ENCODE measurements at places on chromosomes 12 and 14. TPM values are rescaled to one million over a fixed set of nuclear protein-coding genes. Genes with fewer than 3 reads are reported as not detected.

The ESR2 gene
- total RNA-seq: 0.66 TPM

The SLC11A2 gene
- total RNA-seq: 41.1 TPM

The TPPP2 gene
- total RNA-seq: not detected

The SLCO1B1 gene
- total RNA-seq: not detected

The YY1 gene
- total RNA-seq: 60.6 TPM

The KRT6A gene
- total RNA-seq: not detected

The TAS2R42 gene
- total RNA-seq: not detected
